T-cell (primary cell): ENCODE measurements at places on chromosomes 2 and 18.

GRCh38 chr18:35511833-35512232, 14.1 kb upstream of the INO80C start:
- no peaks in the 10 kb centered on the region for H3K36me3 ChIP-seq
- no peaks in the 10 kb centered on the region for H3K27me3 ChIP-seq
- no peak overlapping the region for H3K4me3 ChIP-seq
- DNase-seq: no peak
- H3K27ac ChIP-seq: no peak overlapping the region

DNA sequence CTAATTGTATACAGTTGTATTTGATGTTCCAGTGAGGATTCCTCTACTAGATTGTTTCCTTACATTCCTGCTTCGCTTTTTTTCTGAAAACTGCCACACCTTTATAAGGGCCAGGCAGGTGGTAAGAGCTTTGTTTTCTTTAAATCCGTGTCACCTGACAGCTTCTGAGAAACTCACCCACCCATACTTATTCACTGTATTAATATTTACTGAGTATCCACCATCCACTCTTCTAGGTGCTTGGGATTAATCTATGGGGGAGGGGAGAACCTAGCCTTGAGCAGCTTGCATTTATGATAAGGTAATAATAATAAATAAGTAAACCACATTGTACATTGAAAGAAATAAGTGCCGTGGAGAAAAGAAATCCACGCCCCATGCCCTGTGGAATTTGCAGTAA, 174.7 kb upstream of the AGAP1 start:
- DNase-seq: no peak
- H3K4me1 ChIP-seq: no peaks in the 10 kb centered on the region
- H3K27ac ChIP-seq: no peak overlapping the region
- H3K27me3 ChIP-seq: peaks cover 27% of the 10 kb centered on the region
- no peaks in the 10 kb centered on the region for H3K36me3 ChIP-seq

DNA sequence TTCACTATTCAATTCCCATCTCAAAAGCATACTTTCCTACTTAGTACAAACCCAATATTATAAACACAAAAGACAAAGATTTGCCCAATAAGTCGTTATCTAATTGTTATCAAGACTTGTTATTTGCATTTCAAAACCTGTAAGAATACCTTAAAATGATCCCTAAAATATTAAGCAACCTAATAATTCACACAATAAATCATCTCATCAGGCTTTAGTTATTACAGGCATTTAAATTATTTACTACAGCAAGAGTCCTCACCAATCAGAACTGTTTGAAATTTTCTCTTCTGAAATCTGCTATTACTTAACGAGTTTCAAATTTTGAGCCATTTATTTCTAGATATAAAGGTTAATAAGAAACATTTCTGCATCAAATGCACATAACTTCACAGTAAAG, 1.6 kb downstream of the CCDC88A start:
- no peaks in the 10 kb centered on the region for H3K27me3 ChIP-seq
- peak overlapping the region; percentile 81 for H3K27ac ChIP-seq
- H3K4me1 ChIP-seq: peaks cover 20% of the 10 kb centered on the region
- DNase-seq: no peak
- no peak overlapping the region for H3K4me3 ChIP-seq
- H3K36me3 ChIP-seq: no peaks in the 10 kb centered on the region

DNA sequence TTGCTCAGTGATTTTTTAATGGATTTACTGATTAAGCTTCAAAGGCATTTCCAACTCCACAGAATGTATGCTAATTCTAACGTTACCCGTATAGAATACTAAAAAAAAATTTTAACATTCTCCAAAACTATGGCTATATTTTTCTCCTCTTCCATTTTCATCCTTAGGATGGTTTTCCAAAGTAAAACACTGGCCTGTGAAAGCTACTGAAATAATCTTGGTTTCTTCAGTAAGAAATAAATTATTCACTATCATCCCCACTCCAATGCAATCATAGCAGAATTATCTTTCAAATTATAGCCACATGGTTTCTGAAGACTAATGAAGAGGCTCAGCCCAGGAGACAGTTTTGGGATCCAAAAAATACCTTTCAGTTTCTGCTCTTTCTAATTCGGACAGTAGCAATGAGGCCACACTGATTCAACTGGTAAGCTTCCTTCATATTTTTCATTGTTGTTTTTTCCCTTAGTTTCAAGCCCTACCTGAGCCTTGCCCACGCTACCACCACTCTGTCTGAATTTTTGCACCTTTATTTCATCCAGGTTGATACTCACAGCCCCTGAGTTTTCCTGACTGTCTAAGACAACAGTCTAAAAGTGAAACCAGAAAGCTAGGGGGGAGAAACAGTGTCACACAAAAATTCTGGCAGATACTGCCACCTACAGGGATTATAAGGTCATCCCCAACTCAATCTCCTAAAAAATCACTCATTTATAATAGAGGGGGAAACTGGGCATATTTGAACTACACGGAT, 887.9 kb downstream of the NRXN1 start:
- H3K27ac ChIP-seq: no peak overlapping the region
- no peaks in the 10 kb centered on the region for H3K27me3 ChIP-seq
- no peak overlapping the region for H3K4me3 ChIP-seq
- no peaks in the 10 kb centered on the region for H3K4me1 ChIP-seq

- H3K36me3 ChIP-seq: no peaks in the 10 kb centered on the region
- no peaks in the 10 kb centered on the region for H3K27me3 ChIP-seq
- no peak for DNase-seq
- H3K4me3 ChIP-seq: no peak overlapping the region
- no peaks in the 10 kb centered on the region for H3K4me1 ChIP-seq
Measured at GRCh38 chr2:29061616-29062015, 12.7 kb downstream of the PCARE start.

DNA sequence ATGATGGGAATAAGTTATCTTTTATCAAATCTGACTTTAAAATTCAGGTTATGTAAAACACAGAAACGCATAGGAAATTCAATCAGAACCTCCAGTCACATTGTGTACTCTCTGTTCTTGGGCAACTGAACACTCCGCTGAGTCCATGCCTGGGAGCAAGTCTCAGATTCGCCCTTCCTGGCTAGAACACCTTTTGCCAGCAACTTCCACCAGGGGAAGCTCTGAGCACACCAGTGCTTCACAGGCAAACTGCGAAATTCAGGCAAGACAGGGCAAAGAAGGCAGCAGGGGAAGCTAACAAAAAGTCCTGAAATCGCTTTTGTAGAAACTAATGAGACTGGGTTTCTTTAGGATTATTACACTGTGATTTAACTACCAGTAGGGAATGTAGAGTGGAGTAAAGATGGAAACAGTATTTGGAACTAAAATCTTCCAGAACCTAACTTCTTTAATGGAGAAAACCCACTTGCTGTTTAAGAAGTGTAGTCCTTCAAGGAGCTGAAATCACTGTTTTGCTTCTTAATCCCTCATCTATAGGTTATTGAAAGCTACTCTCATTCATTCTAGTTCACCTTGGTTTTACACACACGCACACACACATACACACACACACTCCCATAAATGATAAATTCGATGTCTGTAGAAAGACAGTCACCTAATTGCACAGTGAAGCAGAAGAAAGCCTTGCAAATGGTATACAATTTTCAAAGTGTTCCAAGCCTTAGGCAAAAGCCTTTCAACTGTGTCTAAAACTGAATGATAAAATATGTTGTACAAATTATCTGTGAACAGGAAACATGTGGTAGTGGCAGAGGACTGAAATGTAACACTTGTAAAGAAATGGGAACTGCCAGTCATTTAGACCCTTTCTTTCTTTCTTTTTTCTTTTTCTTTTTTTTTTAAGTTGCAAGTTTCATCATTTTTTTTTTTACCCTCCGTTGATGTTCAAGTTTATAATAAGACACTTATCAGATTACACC, 214.5 kb downstream of the TMEM182 start:
- DNase-seq: no peak
- no peaks in the 10 kb centered on the region for H3K36me3 ChIP-seq
- no peak overlapping the region for H3K27ac ChIP-seq
- H3K4me3 ChIP-seq: no peak overlapping the region

GRCh38 chr2:177398290-177398683, 5.7 kb downstream of the AGPS start:
- no peak overlapping the region for H3K27ac ChIP-seq
- H3K36me3 ChIP-seq: no peaks in the 10 kb centered on the region
- no peaks in the 10 kb centered on the region for H3K27me3 ChIP-seq
- no peak for DNase-seq
- no peak overlapping the region for H3K4me3 ChIP-seq
- H3K4me1 ChIP-seq: peaks cover 9% of the 10 kb centered on the region

DNA sequence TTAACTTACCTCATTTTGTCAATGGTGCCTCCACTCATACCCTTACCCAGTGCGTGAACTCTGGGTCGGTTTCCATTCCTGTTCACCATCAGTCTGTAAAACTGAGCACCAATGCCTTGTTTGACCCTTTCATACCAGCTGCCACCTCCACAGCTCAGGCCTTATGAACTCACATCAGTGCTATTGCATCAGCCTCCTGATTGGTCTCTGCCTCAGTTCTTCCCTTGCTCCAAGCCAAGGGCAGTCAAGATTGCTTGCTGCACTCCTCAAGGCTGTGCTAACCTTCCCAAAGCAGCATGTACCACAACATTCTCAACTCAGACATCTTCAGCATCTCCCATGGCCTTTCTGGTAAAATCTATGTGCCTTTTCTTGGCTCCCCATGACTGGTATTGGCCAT, 9.3 kb downstream of the CD28 start:
- no peaks in the 10 kb centered on the region for H3K27me3 ChIP-seq
- peaks cover 80% of the 10 kb centered on the region for H3K4me1 ChIP-seq
- H3K4me3 ChIP-seq: peak overlapping the region; percentile 10
- H3K36me3 ChIP-seq: no peaks in the 10 kb centered on the region
- peak overlapping the region; percentile 75 for H3K27ac ChIP-seq

DNA sequence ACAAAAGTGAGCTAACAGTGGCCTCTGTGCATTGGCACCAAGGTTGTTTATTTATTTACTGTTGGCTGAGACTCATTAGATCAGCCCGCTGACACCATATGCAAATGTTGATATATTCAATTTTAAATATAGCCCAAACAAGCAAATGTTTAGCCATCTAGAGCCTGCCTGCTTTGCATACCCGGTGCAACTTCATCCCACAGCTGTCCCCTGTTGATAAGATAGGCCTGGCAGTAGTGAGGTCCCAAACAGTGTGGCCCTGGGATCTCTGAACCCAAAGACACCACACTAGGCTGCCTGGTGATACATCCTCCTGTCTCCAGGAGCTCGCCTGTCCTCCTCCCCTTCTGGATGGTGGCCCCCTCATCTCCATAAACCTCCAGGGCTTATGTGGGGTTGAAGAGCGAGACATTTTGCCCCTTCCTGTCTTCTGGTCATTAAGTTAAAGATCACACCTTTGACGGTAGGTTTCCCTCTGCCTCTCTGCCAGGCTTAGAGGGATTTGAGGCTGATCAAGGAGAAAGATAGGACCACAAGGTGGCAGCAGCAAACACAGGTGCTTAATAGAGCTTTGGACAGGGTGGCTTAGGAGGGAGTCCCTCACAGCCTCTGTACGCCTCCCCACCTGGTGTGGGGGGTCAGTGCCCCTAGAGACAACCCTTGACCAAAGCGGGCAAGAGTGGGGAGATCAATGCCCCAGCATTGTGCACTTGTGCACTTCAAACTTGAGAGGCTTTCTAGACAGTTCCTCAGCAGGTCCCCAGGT, 23.7 kb upstream of the MYO5B start:
- no peak overlapping the region for H3K4me3 ChIP-seq
- DNase-seq: no peak
- peaks cover 16% of the 10 kb centered on the region for H3K27me3 ChIP-seq
- H3K36me3 ChIP-seq: no peaks in the 10 kb centered on the region
- no peak overlapping the region for H3K27ac ChIP-seq

DNA sequence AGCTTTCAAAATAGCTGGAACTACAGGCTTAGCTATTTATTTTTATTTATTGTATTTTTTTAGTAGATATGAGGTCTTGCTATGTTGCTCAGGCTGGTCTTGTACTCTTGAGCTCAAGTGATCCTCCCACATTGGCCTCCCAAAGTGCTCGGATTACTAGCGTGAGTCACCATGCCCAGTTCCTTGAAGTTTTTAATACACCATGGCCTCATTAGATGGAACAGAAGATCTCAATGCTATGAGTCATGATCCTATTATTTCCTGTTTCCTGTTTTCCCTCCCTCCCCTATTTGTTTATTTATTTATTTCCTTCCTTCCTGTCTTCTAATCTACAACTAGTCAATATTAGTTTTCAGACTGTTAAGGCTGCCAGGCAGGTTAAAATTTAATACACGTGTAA, 309.0 kb downstream of the CMPK2 start:
- no peak overlapping the region for H3K27ac ChIP-seq
- no peak overlapping the region for H3K4me3 ChIP-seq
- H3K36me3 ChIP-seq: no peaks in the 10 kb centered on the region
- no peaks in the 10 kb centered on the region for H3K27me3 ChIP-seq

GRCh38 chr2:176914371-176914770, 298.2 kb upstream of the HNRNPA3 start:
- no peaks in the 10 kb centered on the region for H3K27me3 ChIP-seq
- no peak for DNase-seq
- H3K4me3 ChIP-seq: no peak overlapping the region

DNA sequence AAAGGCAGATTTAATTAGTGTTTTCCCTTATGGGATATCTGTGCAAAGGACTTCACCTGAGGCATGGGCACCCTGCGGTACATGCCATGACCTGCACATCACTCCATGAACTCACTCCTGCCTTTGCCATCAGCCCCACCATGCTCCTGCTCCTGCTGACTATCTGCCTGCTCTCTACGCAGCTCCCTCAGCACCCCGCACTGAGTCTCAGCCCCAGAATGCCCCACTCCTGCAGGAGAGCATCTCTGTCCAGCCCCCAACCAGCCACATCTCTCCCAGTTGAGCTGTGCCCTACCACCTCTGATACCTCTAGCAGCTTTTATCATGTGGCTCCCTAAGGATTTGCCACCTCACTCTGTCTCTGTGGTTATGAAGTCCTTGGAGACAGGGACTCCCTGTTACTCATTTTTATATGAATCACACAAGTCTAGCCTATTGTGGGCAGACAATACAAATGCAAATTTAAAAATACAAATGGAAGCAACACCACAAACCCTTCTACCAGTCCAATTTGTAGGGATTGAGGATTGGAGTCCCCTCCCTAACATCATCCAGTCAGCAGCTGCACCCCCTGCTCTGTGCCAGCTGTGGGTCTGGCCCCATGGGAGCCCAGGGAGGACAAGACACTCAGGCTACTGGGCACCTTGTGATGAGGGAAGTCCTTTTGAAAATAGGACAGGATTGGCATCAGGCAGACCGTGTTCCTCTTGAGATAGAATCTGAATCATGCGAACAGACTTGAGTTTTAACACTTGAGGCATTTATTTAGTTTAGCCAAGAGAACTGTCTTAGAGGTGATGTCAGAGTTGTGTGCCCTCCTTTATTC, 689.6 kb upstream of the HS6ST1 start:
- H3K4me3 ChIP-seq: no peak overlapping the region
- no peak for DNase-seq
- no peak overlapping the region for H3K27ac ChIP-seq
- no peaks in the 10 kb centered on the region for H3K4me1 ChIP-seq
- no peaks in the 10 kb centered on the region for H3K27me3 ChIP-seq

GRCh38 chr18:75783566-75784281, 356.2 kb upstream of the SMIM21 start:
- no peak overlapping the region for H3K27ac ChIP-seq
- H3K4me1 ChIP-seq: no peaks in the 10 kb centered on the region
- no peak overlapping the region for H3K4me3 ChIP-seq
- no peaks in the 10 kb centered on the region for H3K36me3 ChIP-seq

GRCh38 chr2:9781252-9781651, 62.0 kb upstream of the TAF1B start:
- H3K4me3 ChIP-seq: no peak overlapping the region
- H3K36me3 ChIP-seq: no peaks in the 10 kb centered on the region
- H3K27ac ChIP-seq: peak overlapping the region; percentile 96
- peaks cover 56% of the 10 kb centered on the region for H3K4me1 ChIP-seq
